Jurkat, Clone E6-1 (cell line): ENCODE measurements at places on chromosomes 12 and 14.

GRCh38 chr12:89082370-89082753 is 269.9 kb downstream of the DUSP6 start:
- DNase-seq = no peak

- no peak for DNase-seq
Observed at GRCh38 chr12:120748242-120748641, 22.6 kb downstream of the ACADS start.

GRCh38 chr14:104442107-104442551 is 137.4 kb upstream of the C14orf180 start:
- DNase-seq = no peak

DNA sequence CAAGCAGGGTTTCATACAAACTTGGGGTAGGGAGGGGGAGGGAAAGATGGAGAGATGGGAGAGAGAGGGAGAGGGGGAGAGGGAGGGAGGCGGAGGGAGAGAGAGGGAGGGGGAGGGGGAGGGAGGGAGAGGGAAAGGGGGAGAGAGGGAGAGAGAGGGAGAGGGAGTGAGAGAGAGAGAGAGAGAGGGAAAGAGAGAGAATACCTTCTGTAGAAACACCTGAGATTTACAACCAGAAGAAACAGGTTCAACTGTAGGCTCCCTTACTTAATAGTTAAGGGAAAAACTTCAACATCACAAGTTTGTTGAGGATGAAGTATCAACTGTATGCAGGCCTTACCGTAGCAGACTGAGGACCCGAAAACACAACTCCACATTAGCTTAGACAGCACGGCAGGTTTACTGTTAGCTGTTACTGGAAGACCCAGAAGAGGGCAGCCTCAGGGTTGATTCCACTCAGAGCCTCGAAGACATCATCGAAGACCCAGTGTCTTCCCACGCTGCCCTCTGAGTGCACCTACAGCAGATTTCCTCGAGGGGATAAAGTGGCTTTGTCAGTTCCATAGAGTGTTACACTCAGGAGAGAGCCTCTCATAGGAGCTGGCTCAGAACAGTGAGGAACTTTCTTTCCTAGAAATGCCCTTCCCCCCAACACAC is 72.4 kb downstream of the NT5DC3 start:
- peak; percentile 6 for DNase-seq

DNA sequence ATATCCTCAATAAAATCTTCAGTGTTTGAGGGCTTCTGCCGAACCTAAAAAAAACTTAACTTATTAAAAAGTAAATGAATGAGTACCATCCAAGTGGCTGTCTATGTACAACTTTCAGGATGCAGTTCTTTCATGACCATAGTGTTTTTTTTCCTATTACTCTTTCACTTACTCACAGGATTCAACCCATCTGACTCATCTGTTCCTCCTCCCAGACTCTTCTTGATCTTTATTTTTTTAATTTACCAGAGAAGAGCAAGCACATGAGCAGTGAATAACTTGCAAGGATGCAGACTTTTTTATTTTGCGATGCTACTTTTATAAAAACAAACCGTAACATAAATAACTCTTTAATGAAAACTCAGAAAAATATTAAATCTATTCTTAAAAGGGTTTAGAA is 24.5 kb downstream of the RECQL start:
- no peak for DNase-seq

GRCh38 chr12:68792952-68793351 is 15.0 kb upstream of the MDM2 start:
- DNase-seq = peak; percentile 83

DNA sequence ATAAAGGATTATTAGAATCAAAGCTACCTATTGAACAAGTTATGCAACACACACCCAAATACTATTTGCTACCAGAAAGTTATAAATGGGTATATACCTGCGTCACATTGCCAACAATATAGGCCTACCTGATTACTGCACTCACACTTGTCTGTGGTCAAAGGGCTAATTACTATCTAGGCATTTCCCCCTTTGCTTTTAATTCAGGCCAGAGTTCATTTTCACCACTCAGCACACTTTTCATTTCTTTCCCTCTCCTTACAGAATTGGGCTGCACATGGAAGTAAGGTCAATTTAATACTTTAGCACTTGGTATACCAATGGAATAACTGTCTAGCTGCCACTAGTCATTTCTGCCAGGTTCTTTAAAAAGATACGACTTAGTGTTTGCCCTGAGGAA is 1.7 kb downstream of the SOS2 start:
- DNase-seq = no peak

- no peak for DNase-seq
Observed at GRCh38 chr12:93749515-93749914, 72.3 kb downstream of the CRADD start.

DNA sequence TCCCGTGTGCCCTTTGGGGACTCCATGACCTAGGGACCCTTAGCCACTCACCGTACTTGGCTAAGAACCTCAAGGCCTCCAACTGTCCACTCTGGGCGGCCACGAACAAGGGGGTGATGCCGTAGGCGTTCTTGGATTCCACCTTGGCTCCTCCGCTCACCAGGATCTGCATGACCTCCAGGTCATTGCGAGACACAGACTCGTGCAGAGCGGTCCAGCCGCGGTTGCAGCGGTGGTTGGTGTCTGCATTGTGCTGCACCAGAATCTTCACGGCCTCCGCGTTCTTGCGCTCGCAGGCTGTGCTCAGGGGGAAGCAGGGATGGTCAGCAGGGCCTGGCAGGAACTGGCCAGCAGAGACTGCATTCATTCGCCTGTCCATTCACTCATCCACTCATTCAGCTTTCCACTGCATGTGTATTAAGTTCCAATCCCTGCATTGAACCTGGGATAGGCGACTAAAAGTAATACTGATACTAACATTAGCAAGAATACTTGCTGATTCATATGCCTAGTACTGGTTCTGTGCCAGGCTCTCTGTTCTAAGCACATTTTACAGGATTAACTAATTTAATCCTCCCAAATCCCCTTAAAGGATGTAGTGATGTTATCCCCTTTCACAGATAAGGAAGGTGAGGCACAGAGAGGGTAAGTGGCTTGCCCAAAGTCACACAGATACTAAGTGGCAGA is 23.9 kb downstream of the FAM181A start:
- DNase-seq = no peak

DNA sequence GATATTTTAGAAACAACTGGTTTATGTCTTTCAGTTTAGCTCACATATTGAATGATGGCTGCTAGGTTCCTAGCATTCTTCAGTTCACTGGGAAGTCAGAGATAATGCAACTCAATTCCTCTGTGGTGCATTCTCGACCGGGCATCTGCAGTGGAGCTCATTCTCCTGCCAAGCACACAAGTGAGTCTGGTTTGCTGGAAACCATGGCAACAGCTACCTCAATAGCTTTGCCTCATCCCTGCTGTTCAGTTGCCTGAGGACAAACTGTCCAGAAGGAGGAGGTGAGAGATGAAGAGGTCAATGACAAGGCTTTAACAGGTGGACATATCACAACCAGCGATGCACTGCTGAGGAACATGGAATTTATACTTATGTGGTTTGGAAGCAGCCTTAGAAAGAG is 816.9 kb downstream of the AACS start:
- no peak for DNase-seq

GRCh38 chr14:25484235-25484634 is 434.3 kb upstream of the STXBP6 start:
- DNase-seq = no peak
